Hematopoietic multipotent progenitor cell treated with erythropoietin and hydrocortisone succinate and interleukin-3 and kit ligand, for 17 days (in vitro differentiated cells): ENCODE measurements at places on chromosomes 7 and 10.

DNA sequence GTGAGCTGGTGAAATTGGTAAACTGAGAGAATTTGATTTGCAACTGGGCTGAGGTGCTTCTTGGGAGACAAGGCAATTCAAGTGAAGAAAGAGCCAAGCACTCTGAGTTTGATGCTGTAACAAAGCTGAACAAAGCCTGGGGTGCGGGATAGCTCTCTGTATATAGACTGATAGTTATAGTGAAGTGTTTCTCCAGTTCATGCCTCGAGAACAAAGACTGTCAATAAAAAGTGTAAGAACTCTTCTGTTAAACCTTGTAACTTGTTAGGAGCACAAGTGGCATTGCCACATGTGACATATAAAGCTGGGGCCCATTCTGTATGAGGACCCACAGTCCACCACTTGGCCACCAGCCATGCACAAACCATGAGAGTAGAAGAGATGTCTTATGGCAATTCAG, 11.3 kb upstream of the PNPLA8 start:
- peak; percentile 35 for DNase-seq

GRCh38 chr7:132828502-132828901, 252.2 kb upstream of the PLXNA4 start:
- DNase-seq = no peak

DNA sequence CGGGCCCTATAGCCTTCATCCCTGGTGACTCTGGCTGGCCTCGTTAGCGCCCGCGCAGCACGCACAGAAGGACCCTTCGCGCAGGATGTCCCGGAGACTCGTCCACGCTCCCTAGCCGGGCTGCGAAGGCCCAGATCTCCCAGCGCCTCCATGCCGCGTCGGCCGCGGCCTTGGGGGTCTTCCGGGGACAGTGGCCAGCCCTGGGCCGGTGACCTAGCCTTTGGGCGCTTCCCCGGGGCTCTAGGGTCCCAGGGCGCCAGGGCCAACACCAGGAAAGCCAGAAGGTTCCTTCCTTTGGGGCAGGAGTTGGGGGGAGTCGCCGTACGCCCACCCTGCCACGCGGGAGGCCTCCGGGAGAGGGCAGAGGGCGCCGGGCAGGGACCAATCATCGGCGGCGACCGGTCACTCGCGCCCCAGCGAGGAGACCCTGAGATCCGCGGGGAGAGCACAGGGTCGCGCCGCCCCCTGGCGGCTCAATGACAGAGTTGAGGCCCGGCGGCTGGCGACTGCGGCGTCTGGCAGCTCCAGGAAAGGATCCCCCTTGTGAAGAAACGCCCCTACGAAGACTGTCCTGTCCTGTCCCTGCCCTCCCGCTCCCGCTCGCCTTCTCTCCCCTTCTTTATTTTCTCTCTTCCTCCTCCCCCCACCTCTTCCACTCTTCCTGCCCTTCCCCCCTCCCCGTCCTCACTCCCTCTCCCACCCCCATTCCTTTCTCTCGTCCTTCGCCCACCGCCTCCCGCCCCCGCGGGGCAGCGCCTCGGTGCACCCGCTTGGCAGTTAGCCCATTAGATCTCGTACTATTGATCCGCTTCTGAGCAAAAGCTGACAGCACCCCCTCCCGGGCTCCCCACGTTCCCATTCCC, 62.3 kb upstream of the LBX1 start:
- DNase-seq = no peak

- DNase-seq = no peak
Observed at GRCh38 chr7:1592299-1592871, 22.6 kb upstream of the PSMG3 start.
